GM06990 (cell line): ENCODE measurements at places on chromosomes 5 and 9.

- DNase-seq = peak; percentile 30
Measured at GRCh38 chr9:110626101-110626829, 42.3 kb upstream of the MUSK start.

DNA sequence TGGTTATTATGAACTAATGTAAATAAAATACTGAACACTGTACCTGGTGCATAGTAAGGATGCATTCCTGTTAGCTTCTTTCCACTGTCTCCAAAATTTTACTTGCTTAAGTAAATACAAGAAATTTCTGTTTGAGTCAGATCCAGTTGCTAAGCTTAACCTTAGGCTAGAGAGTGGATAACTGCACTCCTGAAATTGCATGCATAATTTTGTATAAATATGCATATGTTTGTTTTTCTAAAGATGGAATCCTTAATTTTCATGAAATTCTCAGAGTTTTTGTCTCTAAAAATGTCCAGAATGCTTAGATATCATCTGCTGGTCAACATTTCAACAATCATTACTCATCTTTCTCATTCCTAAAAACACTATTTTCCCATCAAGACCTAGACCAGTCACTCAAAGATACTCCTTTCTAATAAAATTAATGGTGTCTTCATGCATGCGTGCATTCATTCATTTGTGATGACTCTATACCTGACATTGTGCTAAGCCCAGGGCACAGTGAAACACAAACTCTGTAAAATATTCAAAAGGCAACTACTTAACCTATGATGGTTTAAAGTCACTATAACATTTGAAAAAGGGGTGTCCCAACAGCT, 284.8 kb downstream of the SEC61B start:
- no peak for DNase-seq

DNA sequence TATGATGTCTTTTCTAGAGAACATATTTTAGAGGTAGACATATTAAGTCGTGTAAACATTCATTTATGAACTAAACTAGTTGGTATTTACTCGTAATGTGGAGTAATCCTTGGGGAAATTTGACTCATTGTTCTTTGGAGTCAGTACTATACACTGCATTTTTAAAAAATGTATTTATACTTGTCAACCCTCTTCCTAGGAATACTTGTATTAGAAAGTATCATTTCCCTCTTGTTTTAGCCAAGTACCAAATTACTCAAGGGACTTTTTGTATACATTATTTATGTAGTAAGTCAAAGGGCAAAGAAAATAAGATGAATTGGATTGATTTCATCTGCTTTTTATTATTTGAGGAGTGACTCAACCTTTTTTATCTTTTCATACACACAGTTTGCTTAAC, 248.1 kb upstream of the IZUMO3 start:
- no peak for DNase-seq

GRCh38 chr9:22116758-22117157, 107.7 kb upstream of the CDKN2B start:
- no peak for DNase-seq

DNA sequence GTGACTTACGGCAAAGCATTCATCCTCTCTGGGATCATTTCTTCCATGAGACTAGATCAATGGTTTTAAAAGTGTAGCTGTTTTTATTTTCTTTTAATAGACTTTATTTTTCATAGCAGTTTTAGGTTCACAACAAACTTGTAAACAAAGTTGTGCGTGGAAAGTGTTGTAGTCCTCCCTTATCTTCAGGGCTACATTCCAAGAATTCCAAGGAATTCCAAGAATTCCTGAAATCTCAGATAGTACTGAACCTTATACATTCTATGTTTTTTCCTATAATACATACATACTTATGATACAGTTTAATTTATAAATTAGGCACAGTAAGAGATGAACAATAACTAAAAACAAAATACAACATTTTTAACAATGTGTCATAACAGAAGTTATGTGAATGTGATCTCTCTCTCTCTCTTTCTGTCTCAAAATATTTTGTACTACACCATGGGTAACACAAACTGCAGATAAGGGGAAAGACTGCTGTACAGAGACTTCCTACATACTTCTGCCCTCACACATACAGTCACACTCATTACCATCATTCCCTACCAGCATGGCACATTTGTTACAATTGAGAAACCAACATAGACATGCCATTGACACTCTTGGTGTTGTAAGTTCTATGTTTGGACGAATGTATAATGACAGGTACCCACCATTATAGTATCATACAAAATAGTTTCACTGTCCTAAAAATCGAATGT, 1933.2 kb upstream of the WWC1 start:
- DNase-seq = no peak

- no peak for DNase-seq
Measured at GRCh38 chr9:5301544-5301943, 3.0 kb downstream of the RLN2 start.

DNA sequence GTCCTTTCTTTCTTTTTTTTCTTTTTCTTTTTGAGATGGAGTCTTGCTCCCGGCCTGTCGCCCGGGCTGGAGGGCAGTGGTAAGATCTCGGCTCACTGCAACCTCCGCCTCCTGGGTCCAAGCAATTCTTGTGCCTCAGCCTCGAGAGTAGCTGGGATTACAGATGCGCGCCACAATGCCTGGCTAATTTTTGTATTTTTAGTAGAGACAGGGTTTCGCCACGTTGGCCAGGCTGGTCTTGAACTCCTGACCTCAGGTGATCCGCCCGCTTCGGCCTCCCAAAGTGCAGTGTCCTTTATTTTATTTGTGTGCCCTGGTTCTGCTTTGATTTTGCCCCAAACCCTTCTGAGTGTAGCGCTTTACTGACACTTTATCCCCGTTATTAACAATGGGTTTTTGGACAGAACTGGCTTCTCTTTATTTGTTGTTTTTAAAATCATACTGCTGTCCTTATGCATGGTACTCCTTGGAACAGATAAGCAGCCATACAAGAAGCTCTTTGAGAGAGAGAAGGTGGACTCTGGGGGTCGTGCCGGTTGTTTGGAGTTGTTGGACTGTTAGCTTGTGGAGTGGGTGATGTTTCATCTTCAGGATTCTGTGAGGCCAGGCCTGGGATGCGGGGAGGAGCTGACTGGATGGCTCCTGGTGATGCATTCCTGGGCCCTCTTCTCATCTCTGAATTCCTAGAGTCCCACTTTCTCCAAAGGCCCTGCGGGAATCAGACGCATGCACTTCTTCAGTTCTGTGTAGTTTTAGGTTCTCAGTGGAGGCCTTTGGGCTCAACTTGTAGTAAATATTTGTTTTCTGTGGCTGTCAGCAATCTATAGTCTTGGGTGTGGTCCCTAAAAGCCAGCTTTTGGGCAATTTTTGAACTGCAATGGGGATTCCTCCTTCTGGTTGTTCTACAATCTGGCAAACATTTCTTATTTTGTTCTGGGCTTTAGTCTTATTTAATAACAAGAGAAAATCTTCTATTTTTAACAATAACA, 47.8 kb downstream of the PTTG1 start:
- DNase-seq = no peak

DNA sequence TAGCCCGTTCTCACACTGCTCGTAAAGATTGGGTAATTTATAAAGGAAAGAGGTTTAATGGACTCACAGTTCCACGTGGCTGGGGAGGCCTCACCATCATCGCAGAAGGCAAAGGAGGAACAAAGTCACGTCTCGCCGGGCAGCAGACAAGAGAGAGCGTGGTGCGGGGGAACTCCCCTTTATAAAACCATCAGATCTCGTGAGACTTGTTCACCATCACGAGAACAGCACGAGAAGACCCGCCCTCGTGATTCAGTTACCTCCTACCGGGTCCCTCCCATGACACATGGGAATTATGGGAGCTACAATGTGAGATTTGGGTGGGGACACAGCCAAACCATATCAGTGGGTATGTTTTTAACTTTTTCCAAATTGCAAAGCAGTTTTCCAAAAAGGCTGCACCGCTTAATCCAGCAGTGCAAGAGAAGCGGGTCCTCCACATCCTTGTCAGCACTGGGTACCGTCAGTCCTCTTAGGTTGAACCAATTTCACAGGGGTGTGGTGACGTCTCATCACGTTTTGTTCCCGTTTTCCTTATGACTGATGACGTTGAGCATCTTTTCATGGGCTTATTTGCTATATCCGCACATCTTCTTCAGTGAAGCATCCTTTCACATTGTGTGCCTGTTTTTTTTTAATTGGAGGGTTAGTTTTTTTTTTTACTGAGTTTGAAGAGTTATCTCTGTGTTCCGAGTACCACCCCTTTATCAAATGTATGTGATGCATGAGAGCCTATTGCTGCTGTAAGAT, 8.0 kb upstream of the FCN2 start:
- DNase-seq = no peak

DNA sequence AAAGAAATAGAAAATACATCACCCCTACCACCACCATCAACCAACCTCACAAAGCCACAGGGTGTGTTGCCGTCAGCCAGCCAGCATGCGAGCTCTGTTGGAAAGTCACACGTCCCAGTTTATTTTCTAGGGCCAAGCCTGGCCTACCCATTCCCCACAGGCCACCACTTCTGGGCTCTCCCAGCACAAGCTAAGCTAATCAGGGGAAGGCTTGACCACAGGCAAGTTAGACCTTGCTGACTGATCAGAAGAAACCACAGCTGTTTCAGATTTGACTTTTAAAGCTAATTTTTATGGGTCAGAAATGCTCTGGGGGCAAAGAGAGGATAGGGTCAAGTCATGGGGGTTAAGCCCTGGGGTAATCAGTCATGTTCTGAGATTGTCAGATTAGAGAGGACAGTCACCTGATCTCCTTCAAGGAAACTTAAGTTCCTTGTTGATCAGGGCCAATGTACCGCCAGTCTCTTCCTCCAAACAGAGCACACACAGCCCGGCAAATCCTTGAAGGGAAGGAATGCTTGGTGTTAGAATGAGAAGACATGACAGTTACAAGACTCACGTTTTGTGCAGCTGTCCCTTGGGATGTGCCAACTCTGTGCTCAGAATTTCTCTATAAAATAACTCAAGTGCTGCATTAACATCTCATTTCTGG, 7.6 kb downstream of the SHB start:
- peak; percentile 38 for DNase-seq

- peak; percentile 69 for DNase-seq
Measured at GRCh38 chr9:93094658-93095204, 1.3 kb upstream of the CARD19 start.

- no peak for DNase-seq
Measured at GRCh38 chr9:112332214-112332613, 1.2 kb downstream of the PTBP3 start.

- no peak for DNase-seq
Measured at GRCh38 chr5:170144286-170145023, 38.8 kb downstream of the FOXI1 start.

DNA sequence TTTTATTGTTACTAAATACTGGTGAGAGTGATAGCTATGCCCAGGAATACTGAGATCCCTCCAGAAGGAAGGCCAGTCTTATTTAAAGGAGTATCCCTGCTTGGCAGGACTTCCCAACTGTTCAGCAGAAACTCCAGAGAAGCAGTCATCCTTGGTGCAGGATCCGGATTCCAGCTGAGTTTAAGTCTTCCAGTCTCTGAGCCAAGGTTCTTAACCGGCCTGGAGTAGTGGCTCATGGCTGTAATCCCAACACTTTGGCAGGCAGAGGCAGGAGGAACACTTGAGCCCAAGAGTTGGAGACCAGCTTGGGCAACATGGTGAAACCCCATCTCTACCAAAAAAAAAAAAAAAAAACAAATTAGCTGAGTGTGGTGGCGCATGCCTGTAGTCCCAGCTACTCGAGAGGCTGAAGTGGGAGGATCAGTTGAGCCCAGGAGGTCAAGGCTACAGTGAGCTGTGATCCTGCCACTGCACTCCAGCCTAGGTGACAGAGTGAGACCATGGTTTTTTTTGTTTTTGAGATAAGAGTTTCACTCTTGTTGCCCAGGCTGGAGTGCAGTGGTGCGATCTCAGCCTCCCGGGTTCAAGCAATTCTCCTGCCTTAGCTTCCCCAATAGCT, 7.6 kb downstream of the NAIF1 start:
- DNase-seq = no peak

DNA sequence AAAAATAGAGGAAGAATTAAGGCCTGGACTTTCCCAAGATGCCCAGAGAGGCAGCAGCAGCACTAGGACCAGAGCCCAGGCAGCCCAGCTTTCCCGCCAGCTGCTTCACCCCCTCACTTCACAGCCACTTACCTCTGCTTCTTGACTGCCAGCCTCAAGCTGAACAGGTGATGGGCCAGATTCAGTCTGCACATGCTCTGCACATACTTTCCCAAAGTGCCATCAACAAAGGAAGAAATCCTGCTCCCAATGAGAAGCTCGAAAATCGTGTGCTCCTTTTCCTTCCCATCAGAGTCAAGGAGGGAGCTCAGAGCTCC, 4.1 kb upstream of the SLC25A48 start:
- DNase-seq = no peak

GRCh38 chr5:24899180-24899579, 254.4 kb upstream of the CDH10 start:
- no peak for DNase-seq

GRCh38 chr5:127563136-127563535, 45.7 kb downstream of the PRRC1 start:
- DNase-seq = no peak

GRCh38 chr5:94793113-94793815, 174.8 kb downstream of the SLF1 start:
- DNase-seq = peak; percentile 74

- no peak for DNase-seq
Measured at GRCh38 chr5:157608972-157609565, 33.5 kb upstream of the ADAM19 start.

GRCh38 chr9:99054581-99054980, 50.3 kb upstream of the TGFBR1 start:
- no peak for DNase-seq

DNA sequence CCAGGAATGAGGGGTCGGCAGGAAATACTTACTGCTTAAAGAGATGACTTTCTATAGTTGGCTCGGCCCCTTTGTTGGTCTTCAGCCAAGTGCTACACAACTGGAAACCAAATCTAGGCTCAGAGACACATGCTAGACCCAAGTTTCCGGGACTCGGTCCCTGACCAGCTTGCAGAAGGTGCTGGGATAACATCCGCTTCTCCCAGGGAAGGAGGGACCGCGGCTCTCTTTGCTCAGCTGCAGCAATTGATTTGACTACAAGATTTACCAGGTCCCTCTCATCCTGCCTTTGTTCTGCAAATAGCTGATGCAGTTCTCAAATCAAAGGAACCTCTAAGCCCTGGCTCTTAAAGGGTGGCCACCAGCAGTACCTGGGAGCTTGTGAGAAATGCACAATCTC, 314.7 kb downstream of the MLLT3 start:
- no peak for DNase-seq

- no peak for DNase-seq
Measured at GRCh38 chr9:104232781-104233341, 138.8 kb downstream of the SMC2 start.

- DNase-seq = no peak
Measured at GRCh38 chr5:57417971-57418370, 64.6 kb downstream of the ACTBL2 start.

GRCh38 chr5:138506370-138507306, 36.4 kb downstream of the ETF1 start:
- no peak for DNase-seq

GRCh38 chr5:64206653-64207052, 41.0 kb downstream of the RNF180 start:
- no peak for DNase-seq
